ENCODE measurements at places on chromosomes 2 and 18.

- DNase-seq = no peak
Observed at GRCh38 chr18:38606841-38607240, 1041.2 kb upstream of the CELF4 start.

DNA sequence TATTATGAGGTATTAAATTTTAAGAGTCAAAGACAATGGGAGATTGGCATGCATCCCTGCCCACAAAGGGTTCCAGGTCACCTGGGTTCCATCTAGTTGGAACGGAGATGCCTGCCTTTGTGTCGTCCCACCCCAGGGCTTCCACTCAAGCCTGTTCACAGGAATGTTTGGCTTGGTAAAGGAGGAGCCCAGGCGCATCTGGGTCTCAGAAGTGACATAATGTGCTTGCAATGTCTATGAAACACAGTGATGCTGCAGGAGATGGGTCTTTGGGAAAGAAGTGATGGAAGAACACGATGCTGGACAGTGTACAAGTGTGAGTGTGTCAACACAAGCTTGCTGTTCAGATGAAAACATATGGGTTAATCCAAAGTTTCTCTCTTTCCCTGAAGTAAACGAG, 49.6 kb upstream of the ZNF396 start:
- DNase-seq = no peak

DNA sequence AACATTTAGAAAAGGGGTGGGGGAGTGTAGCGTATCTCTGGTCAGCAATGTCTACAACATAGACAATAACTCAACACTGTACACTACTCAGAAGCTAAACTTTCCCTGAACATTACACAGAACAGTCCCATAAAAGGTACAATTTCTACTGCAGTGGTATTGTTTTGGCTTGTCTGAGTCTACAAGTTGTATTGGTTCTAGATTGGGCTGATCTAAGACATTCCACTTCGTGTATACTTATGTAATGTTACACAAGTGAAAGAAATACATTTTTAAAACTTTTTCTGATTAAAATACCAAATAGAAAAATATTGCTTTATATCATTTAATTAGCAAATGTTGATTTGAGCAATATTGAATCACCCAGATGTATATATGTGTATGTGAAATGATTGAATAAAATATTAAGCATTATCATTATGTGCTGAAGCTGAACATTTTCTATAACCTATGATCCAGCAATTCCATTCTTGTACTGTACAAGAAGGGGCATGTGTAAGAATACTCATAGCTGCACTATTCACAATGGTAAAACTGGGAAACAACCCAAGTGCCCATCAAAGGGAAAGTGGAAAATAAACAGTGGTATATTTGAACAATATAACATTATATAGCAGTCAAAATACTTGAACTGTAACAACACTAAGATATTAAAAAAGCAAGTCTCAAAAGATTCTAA, 52.4 kb downstream of the VSNL1 start:
- DNase-seq = no peak

GRCh38 chr2:197858607-197859140, 54.3 kb downstream of the PLCL1 start:
- no peak for DNase-seq

DNA sequence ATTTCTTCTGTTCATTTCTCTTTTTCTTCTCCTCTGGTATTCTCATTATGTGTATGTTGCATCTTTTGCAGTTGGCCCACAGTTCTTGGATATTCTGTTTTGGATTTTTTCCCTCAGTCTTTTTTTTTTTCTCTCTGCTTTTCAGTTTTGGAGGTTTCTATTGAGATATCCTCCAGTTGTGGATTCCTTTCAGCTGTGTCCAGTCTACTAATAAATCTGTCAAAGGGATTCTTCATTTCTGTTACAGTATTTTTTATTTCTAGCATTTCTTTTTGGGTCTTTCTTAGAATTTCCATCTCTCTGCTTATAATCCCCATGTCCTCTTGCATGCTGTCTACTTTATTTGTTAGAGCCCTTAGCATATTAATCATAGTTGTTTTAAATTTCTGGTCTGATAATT, 6.3 kb upstream of the MEP1B start:
- DNase-seq = no peak

DNA sequence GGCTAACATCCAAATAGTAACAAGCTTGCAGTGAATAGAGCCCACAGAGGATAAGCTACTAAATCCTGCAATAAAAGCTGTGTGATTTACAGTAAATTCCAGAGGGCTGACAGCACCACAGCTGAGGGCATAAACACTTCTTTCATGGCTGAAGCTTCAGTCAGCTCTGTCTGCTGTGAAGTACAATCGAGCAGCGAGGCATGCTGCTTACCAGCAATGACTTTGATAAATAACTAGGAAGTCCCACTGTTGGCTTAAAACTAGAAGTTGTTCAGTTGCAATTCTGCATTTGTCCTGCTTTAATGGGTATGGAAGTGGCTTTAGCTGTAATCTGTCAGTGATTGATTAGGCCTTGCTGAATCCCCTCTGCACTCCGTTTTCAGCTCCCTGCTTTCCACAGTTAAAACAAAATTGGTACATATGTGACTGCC, 65.2 kb upstream of the FIGN start:
- DNase-seq = no peak

GRCh38 chr2:126894585-126895182, 4.0 kb upstream of the TEX51 start:
- no peak for DNase-seq

DNA sequence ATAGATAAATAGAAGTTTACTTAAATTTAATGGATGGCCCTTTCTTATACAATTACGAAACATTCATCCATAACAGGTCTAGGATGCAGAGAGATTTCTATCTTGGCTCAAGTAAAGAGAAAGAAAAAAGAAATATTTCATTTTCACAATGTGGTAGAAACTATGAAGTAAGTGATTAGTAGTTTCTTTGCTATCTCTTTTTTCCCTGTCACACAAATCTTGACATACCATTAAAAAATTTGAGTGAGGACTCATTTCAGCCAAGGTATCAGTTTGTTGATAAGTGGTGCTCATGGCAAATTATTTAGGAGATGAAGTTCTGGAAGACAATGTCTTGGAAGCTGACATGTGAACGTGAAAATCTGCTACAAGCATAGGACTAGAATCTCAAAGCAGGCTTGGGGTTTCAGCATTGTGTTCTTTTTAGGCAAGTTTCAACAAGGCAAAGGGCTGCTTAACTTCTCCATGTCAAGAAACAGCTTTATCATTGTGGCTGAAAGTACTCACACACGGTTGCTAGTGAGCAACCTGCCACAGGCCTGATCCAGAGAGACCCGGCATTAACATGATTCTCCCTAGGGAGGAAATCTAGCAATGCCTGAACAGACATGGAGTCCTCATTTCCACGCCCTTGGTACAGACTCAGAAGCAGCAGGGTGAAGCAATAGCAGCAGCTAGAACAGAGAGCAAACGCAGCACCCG, 414.6 kb downstream of the DLGAP1 start:
- no peak for DNase-seq

- no peak for DNase-seq
Observed at GRCh38 chr2:190599073-190599472, 49.8 kb upstream of the NAB1 start.

DNA sequence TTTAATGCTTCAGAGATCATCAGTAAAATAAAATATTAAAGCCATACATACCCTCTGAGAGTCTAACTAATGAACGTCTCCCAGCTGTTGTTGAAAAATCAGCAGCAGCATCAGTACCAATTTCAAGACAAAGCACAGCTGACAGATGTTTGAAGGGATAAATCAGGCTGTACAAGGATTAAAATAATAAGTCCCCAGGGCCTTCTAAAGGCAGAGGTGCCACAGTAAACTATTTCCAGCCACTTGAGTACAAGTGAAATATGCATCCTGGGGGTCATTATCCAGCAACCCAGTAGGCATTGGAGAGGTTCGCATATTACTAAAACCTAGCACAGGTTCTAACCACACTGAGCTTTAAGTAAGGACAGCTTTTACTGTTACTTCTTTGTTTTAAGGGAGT, 76.9 kb downstream of the NXPH2 start:
- no peak for DNase-seq

DNA sequence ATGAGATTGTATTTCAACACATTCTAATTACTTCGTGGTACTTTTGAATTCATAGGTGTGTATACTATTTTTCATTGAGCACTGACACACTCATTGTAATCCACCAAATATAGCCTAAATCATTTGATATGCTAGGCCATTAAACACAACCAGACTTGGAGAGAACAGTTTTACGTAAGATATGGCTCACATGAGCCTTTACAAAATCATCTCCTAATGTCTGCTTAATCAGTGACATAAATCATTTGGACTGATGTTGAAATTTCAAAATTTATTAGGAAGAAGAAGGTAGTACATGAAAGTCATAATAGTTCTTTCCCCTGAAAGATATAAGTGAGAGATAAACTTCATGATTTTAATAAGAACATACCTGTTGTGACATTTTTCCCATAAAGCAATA, 550.2 kb upstream of the LINC00305 start:
- no peak for DNase-seq

- no peak for DNase-seq
Observed at GRCh38 chr2:235561450-235561849, 67.6 kb downstream of the AGAP1 start.

Measured in T-helper 22 cell (primary cell).